T1000 (cell line): ENCODE measurements at places on chromosomes 3 and 15.

DNA sequence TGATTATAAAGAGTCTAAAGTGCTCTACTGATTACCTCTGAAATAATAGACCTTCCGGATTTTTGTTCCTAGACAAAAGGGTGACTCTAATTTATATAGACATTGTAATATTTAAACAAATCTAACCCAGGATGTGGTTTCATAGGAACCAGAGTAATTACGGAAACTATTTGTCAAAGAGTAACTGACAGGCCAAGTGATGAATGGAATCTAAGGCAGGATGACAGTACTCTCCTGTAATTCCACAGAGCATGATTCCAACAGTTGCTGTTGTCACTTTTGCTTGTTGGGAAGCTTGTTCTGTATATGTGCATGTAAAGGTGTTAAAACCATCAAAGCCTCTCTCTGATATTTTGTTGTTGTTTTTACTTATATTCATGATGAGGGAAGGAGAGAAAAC is 1141.0 kb downstream of the IGSF11 start:
- no peak for DNase-seq

- DNase-seq, result no peak
Measured at GRCh38 chr3:193783166-193783896, 190.3 kb downstream of the OPA1 start.

DNA sequence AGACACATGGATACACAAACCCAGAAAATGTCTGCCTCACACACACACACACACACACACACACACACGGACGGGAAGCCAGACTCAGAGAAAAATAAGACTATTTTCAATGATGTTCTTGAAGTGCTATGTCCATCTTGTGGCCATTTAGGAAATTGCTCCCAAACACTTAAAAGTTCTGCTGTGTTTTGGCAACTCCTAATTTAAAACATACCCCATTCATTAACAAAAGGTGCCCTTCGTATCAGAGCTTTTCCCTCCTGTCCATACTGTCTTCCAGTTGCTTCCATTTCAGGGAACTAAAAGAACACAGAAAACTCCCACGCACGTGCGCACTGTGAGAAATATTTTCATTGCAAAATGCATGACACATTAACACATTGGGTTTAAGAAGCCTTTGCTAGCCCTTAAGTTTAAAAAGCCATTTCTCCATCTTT is 44.6 kb downstream of the SLC12A1 start:
- DNase-seq, result peak; percentile 12

- DNase-seq, result peak; percentile 16
Measured at GRCh38 chr3:95705786-95706418, 1108.5 kb upstream of the EPHA6 start.

DNA sequence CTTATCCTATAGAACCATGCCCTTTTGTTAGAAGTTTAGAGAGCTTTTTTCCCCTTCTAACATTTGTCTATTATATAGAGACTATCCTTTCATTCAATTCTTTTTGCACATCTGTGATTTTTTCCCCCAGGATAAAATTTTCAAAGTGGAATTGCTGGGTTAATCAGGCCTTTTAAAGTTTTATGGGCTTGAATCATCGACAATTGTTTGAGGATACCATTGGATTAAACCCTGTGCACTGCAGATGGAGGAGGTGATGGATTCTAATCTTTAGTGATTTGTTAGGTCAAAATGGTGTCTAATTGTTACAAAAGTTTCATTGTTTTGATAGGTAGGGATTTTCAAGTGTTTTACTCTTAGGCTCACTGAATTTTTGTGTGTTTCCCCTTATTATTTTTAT is 463.7 kb upstream of the CFAP20DC start:
- no peak for DNase-seq

DNA sequence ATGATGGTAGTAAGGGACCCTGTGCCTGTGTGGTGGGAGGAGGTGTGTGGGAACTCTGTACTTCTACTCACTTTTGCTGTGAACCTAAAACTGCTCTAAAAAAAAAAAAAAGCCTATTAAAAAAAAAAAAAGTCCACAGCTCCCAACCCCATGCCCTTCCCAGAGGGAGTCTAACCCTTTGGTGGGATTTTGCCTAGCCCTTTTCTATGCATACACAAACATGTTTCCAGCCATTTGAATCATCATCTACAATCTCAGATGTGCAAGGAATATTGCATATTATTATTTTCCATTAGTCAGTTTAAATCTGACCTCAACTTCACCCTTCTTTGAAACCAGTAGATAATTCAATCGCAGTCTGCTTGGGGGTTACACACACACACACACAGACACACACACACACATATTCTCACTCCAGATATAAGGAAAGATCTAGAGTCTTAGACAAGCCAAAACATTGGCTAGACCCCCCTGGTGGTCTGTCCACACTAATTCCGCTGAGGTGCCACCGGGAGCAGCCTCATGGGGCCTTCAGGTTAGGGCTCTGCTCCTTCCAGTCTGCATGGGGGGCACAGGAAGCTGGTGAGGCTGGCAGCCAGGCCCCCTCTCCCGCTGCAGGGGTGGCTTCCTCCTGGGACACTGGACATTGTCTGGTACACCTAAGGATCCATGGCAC is 75.5 kb upstream of the NR2E3 start:
- no peak for DNase-seq

DNA sequence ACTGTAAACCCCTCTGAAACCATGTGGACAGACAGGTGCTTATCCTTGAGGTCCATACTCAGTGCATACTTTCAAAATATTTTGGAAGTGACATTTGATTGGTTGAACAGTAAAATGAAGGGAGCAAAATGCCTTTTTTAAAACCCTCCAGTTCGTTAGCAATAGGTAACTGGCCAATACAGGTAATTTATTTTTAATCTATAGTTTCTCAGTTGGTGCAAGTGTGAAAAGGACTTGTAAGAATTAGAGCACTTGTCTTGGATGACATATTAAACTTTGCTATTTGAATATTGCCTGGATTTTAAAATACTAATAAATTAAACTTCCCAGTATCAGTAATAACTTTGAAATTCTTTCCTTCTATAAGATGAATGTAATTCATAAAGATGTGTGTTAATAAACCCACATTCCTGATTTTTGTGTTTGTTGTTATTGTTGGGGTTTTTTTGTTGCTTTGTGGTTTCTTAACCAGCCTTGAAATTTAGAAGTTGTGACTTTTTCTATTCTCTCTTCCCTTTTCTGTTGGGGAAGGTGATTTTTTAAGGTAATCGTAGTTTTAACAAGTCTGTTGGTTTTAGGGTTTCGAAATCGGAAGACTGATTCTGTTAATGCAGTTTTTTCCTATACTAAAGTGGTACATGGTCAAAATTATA is 90.0 kb downstream of the STT3B start:
- DNase-seq, result no peak

- peak; percentile 8 for DNase-seq
Measured at GRCh38 chr3:132180337-132180791, 136.8 kb upstream of the ACP3 start.

GRCh38 chr3:49671291-49672288 is 2.6 kb upstream of the APEH start:
- no peak for DNase-seq
